Cortex of kidney (tissue), 1 donor: ENCODE measurements at places on chromosomes 2 and 18.

GRCh38 chr2:199679883-199680282 lies 171.1 kb downstream of the FTCDNL1 start:
- DNase-seq, result no peak

DNA sequence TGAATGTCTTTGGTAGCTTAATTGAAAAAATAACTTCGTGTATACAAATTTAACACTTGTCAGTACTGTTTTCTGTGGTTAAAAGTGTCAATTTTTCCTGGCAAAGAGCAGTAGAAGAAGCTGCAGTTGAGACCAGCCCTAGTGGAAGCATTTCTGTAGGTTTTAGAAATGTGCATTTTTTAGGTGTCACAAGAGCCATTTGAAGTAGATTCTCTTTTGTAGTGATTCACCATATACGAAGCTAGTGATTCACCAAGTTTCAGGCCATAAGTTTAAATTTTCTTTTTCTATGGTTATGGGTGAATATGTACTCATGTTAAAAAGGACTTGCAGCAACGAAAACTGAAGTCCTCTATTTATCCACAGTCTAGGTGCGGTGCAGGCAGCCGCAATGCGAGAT lies 4.2 kb downstream of the NABP1 start:
- DNase-seq, result no peak

GRCh38 chr2:23541503-23542229 lies 156.7 kb downstream of the KLHL29 start:
- no peak for DNase-seq

- no peak for DNase-seq
Observed at GRCh38 chr2:234952270-234953115, 676 bp downstream of the SH3BP4 start.

DNA sequence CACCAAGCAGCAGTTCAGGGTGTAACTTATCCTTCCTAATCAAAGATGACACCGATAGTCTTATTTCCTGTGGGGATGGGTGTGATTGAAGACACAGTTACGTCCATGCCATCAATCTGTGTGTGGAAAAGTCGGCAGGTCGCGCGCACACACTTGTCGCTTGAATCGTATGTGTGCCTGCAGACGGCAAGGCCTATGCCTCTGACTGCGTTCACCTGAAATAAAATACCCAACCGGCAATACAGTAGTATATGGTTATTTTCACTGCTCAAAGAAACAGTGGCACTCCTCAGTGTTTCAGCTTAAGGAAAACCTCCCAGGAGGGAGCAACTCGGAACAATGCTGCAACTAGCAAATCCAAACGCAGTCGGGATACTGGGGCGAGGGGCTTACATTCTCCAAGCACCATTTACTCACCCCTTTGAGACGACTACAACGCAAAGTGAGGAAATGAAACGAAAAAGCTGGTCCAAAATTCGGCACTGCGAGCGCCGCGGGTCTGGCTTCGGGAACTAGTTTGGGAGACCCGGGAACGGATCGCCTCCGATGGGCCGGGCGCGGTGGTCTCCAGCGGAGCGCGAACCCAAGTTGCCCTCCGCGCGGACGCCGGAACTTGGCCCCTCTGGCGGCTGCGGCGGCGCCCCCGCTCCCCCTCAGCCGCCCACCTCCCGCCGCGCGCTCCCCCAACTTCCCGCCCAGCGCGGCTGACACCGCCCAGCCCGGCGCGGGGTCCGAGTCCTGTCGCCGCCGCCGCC lies 675 bp downstream of the PRKD3 start:
- DNase-seq, result no peak

GRCh38 chr2:185862657-185863398 lies 124.2 kb downstream of the FSIP2 start:
- no peak for DNase-seq

- DNase-seq, result no peak
Observed at GRCh38 chr2:131081190-131081589, 12.1 kb downstream of the FAM168B start.

GRCh38 chr2:218780851-218781690 lies 876 bp upstream of the CYP27A1 start:
- no peak for DNase-seq

- no peak for DNase-seq
Observed at GRCh38 chr2:235979753-235980435, 188.3 kb downstream of the GBX2 start.

- no peak for DNase-seq
Observed at GRCh38 chr18:50401295-50401694, 26.4 kb downstream of the SKA1 start.

DNA sequence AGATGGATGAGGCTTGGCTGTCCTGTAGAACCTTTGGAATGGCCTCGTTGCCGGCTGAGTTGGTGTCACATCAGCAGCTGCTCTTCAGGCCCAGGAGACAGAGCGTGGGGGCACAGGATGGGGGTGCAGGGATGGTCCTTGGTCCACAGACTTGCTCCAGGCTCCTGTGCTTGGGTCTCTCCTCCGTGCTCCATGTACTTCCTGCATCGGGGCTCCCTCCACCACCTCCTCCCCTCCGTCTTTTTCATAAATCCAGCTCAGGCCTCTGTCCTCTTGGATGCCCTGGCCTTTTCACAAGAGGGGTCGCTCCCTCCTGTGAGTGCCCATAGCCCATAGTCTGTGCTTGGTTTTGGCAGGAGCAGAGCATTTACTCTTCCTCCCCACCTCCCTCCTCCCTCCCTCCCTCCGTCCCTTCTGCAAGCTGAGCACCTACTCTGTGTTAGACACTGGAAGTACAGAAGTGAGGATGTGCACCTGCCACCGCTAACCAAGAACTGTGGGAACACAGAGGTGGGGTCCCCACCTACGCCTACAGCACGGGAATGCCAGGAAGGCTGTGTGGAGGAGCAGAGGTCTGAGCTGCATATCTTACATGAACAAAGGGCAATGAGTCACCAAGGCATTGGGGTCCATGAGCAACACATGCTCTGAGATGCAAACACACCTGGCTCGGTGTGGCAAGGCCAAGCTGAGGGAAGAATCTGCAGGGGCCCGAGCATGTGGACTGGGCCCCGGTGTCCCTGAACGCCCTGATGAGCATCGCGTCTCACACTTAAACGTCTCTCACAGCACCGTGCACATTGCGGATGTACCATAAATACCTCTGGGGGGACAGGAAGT lies 458.7 kb upstream of the HS6ST1 start:
- no peak for DNase-seq
